H1 (cell line): ENCODE measurements at places on chromosomes 6 and 20. TPM values are rescaled to one million over a fixed set of nuclear protein-coding genes. Genes with fewer than 3 reads are reported as not detected.

CEP250 gene
- total RNA-seq = 33.1 and 33.7 TPM in 2 replicates

- no peak for DNase-seq
These were observed 90.7 kb downstream of the CEP57L1 start for GRCh38 chr6:109186012-109186411.

- DNase-seq = no peak
These were observed 40.9 kb downstream of the ZFP64 start for GRCh38 chr20:52150440-52151258.

CST5 gene
- not detected in 2 replicates for total RNA-seq

- DNase-seq = no peak
These were observed 234.1 kb downstream of the TMEM242 start for GRCh38 chr6:157089258-157089657.

DNA sequence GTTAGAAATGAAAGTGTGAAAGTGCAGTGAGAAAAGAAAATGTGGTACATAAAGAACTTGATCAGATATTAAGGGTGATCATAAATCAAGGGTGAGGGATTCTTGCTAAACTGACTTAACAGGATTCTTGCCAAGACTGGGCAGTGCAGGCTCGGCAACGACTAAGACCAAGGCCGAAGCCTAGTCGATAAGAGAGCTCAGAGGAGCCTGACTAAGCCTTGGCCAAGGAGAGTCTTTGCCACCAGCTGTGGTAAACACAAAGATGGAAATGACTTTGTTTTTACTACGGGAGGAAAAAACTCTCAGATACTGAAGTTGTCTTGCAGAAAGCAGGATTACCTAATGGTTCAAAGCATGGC lies 196.6 kb downstream of the LY86 start:
- no peak for DNase-seq

CFB gene
- total RNA-seq = not detected in 2 replicates

EDN1 gene
- 1.1 and 1.2 TPM in 2 replicates for total RNA-seq

CCN5 gene
- total RNA-seq = not detected in 2 replicates

GRCh38 chr6:72350296-72350881 lies 271.5 kb upstream of the KCNQ5 start:
- no peak for DNase-seq

DNA sequence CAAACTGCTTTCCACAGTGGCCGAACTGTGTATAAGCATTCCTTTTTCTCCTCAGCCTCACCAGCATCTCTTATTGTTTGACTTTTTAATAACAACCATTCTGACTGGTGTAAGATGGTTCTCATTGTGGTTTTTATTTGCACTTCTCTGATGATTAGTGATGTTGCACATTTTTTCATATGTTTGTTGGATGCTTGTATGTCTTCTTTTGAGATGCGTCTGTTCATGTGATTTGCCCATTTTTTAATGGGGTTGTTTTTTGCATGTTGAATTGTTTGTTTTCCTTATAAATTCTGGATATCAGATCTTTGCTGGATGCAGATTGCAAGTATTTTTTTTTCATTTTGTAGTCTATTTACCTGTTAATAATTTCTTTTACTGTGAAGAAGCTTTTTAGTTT lies 11.2 kb upstream of the ZSCAN12 start:
- no peak for DNase-seq

- DNase-seq = no peak
These were observed 71.6 kb upstream of the NRSN1 start for GRCh38 chr6:24054388-24054787.

DNA sequence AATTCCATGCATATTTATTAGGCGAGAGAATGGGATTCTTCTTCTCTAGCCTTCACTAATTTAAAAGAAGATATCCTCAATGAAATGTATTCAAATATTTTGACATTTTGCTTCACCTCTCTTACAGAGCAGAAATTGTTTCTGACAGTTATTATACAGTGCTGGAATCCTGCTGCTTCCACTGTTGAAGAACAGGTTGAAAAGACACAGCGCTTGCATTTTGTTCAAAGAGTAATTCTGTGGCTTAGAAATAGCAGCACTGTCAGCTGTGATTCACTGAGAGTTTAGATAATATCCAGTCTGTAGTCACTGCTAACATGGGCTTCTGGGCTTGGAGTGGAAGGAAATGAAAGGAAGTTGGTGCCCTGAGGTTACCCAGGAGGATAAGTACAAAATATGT lies 117.1 kb upstream of the FBXL4 start:
- no peak for DNase-seq

RNF146 gene
- 28.8 and 30.8 TPM in 2 replicates for total RNA-seq

DNA sequence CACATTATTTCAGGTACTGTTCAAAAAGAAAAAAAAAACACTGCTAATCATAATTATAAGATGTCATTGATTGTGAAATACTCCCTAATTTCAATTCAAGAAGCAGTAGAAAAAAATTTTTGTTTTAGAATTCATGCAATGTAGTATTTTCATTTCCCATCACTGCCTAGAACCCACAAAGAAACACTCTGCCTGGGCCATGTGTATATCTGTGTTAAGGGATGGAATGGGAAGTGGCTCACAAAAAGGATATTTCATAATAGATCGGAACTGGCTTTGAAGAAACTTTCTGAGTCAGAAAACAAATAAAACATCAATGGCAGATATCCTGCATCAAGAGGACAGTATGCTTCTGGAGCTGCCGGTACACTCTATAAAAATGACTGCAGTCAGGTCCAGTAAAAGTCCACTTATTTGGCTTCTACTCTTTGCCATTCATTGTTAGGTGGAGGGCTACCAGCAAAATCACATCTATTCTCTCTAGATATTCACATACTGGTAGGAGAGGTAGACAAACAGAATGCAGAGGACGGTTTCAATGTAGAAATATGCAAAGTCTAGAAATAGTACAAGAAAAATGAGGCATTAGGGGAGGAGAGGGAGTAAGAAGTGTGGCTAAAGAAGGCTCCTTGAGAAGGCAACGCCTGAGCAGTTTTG lies 135.0 kb upstream of the TNFAIP3 start:
- DNase-seq = no peak

GRCh38 chr20:58447511-58448391 lies 58.7 kb downstream of the VAPB start:
- DNase-seq = peak; percentile 76

ENTPD6 gene
- 43.9 and 47.8 TPM in 2 replicates for total RNA-seq

IP6K3 gene
- total RNA-seq = 0.22 and 0.23 TPM in 2 replicates

GRCh38 chr6:124694139-124694705 lies 268.0 kb upstream of the RNF217 start:
- DNase-seq = no peak

GLP1R gene
- total RNA-seq = 2.6 and 3.0 TPM in 2 replicates

GRCh38 chr20:7672571-7672970 lies 267.7 kb downstream of the HAO1 start:
- no peak for DNase-seq

DNA sequence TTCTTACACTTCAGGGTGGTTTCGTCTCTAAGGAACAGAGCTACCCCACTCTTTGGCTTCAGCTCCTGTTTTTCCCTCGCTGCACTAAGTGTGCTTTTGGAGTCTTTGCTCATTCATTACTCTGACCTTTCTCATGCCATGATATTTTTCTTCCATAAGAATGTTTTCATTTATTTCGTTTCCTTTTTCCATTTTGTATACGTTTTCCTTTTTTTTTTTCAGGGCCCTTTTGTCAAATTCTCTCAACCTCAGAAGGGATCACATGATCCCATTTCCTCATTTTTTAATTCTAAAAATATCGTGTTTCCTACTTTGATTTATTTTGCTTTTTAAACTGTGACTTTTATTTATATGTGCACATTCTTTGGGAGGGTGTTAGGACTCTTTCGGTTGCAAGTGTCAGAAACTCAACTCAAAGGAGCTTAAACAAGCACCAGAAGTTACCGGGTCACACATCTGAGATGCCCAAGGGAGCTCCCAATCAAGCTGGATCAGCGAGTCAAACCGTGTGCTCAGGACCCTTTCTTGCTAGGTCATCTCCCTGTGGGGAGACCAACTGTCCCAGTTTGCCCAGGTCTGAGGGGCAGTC lies 40.6 kb downstream of the GCNT2 start:
- no peak for DNase-seq

DNA sequence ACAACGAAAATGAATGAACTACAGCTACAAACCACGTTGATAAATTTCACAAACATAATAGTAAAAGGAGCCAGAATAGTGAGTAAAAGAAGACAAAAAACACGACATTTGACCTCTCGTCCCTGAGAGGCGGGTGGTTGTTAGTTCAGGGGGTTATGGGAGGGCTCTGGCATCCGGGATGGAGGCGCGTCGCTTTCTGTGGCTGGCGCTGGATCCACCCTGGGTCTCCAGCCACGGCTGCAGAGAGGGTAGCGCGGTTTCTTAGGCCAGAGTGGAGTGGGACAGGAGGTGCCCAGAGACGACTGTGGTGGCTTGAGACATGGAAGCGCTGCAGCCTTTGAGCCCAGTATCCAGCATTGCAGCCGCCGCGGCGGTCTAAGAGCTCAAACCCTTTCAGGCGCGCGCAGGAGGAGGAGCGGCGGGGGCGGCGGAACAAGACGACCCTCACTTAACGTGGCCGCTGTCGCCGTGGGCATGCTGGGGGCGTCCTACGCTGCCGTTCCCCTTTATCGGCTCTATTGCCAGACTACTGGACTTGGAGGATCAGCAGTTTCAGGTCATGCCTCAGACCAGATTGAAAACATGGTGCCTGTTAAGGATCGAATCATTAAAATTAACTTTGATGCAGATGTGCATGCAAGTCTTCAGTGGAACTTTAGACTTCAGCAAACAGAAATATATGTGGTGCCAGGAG lies 3.7 kb upstream of the ZSCAN23 start:
- DNase-seq = no peak

- no peak for DNase-seq
These were observed 118.2 kb upstream of the GJE1 start for GRCh38 chr6:142014515-142014914.

NKAPL gene
- not detected in 2 replicates for total RNA-seq

GRCh38 chr20:3082955-3083952 lies 1.3 kb downstream of the AVP start:
- DNase-seq = peak; percentile 74

DNA sequence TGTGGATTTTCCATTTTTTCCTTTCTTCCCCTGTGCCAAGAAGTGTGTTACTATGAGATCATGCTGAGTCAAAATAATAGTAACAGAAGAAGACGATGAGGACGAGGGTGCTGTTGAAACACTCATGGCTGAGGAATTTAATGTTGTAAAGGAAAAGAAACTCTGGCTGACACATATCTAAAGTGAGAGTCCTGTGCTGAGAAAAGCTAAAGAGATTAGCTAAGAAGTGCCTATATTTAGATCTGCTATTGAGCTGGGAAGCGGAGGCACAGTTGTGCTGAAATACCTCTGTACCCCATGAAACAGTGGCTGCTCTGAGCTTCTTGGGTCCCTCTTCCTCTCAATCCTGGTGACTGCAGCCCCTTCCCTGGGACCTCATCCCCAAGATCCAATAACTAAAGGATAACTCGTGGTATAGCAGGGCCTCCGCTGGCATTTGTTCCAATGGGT lies 1.1 kb upstream of the SYTL3 start:
- DNase-seq = no peak

- no peak for DNase-seq
These were observed 16.6 kb upstream of the SLC22A1 start for GRCh38 chr6:160104821-160105517.

KCNK16 gene
- not detected in 2 replicates for total RNA-seq

GRCh38 chr20:52675375-52675774 lies 296.8 kb upstream of the TSHZ2 start:
- DNase-seq = no peak

DEFB124 gene
- total RNA-seq = not detected in 2 replicates

DNA sequence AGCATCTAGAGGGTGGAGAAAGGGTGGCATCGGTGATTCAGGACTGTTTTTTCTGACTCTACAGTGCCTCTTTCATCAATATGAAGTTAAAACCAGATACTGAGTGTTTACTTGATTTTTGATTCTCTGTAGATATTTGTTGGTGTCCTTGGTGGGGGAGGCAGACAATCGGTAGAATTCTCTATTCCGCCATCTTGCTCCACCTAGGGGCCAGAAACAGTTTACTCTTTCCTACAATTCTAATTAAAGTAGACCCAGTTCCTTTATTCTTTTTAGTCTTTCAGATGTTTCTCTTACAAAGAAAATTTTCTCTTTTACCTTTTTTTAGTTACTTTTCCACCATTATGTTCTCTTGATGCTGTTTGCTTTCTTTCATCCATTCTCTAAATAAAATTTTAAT lies 162.1 kb upstream of the RAB32 start:
- no peak for DNase-seq

DNA sequence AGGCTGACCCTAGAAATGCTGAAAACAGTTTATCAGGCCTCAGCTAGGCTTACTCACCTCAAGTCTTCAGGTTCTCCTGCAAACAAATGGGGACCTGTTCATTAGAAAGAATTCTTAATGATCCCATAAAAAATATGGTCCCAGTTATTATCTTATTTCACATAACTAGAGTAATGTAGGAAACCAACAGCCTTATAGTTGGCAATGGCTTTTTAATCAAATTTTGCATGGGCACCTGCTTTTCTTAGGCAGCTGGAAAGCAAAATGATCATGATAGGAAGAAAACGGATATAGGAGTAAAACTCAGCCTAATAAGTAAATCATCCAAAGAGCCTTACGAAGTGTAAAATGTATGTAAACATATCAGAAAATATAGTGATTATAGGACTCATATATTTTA lies 1.3 kb downstream of the NRSN1 start:
- DNase-seq = no peak

EFCAB8 gene
- total RNA-seq = 0.20 TPM in 1 of 2 replicates, not detected in the other

C20orf144 gene
- 0.23 and 0.24 TPM in 2 replicates for total RNA-seq

MPC1 gene
- total RNA-seq = 12.6 and 15.5 TPM in 2 replicates

TNFRSF6B gene
- total RNA-seq = not detected in 2 replicates

DNA sequence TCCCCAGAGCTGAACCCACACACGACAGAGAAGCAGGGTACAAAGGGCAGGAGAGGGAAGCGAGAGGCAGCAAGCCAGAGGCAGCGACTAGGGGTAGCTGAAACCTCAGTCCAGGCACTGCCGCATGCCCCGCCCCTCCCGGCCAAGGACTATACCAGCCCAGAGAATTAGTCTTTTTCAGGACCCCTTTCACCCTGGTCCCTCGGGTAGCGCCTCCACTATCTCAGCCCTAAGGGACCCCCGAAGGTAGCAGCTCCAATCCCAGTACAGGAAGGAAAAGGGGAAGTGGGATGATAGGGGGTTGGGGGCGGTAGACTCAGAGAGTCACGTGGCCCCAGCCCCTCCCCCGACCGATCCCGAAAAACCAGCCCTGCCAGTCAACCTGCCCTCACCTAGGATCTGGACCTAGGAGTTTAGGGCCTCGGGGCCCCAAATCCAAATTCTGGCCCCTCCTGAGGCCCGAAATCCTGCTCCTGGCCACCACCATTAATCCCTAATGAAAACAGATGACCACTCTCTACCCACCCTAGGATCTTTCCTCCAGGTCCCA lies 1.3 kb downstream of the RGL2 start:
- DNase-seq = peak; percentile 91

TMEM14A gene
- total RNA-seq = 11.2 and 12.5 TPM in 2 replicates

DNA sequence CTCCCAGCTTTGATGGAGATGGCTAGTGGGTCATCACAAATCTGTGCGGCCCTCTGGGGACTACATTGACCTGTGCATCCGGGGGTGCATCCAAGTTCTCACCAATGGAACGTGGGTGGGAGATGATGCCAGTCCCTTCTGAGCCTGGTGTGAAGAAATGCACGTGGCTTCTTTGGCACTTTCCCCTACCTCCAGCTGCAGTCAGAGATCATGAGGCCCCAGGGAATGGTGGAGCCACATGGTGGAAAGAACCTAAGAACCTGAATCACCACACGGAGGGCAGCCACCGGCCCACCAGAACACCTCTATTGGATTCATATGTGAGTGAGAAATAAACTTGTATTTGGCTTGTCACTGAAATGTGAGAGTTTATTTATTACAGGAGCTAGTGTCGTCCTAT lies 9.9 kb upstream of the CDKN1A start:
- no peak for DNase-seq
